ENCODE measurements at places on chromosomes 5 and 9. TPM values are rescaled to one million over a fixed set of nuclear protein-coding genes. Genes with fewer than 3 reads are reported as not detected.

The CTXN3 gene
- not detected for polyA plus RNA-seq

The OR1J2 gene
- polyA plus RNA-seq, result not detected

The GRHPR gene
- polyA plus RNA-seq, result 182 TPM

The PCDHA9 gene
- not detected for polyA plus RNA-seq

The ASB6 gene
- 28.9 TPM for polyA plus RNA-seq

The RANBP3L gene
- polyA plus RNA-seq, result not detected

The TSSK1B gene
- polyA plus RNA-seq, result 0.03 TPM

The LCP2 gene
- not detected for polyA plus RNA-seq

DNA sequence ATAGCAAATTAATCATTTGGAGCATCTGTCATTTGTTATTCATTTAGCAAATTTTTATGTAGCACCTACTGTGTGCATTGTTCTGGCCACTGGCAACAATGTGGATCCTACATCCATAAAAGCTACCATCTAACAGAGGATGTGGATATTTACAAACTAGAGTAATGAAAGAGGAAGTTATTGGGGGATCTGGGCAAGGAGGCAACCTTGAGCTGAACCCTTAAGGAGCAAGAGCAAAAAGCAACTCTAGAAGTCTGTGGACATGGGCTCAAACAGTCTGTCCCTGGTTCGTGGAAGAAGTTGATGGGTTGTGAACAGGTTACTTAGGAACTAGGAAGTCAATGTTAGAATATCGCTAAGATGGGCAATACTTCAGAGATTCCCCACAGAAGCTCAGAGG, 259.9 kb downstream of the SYK start:
- no peak for DNase-seq

DNA sequence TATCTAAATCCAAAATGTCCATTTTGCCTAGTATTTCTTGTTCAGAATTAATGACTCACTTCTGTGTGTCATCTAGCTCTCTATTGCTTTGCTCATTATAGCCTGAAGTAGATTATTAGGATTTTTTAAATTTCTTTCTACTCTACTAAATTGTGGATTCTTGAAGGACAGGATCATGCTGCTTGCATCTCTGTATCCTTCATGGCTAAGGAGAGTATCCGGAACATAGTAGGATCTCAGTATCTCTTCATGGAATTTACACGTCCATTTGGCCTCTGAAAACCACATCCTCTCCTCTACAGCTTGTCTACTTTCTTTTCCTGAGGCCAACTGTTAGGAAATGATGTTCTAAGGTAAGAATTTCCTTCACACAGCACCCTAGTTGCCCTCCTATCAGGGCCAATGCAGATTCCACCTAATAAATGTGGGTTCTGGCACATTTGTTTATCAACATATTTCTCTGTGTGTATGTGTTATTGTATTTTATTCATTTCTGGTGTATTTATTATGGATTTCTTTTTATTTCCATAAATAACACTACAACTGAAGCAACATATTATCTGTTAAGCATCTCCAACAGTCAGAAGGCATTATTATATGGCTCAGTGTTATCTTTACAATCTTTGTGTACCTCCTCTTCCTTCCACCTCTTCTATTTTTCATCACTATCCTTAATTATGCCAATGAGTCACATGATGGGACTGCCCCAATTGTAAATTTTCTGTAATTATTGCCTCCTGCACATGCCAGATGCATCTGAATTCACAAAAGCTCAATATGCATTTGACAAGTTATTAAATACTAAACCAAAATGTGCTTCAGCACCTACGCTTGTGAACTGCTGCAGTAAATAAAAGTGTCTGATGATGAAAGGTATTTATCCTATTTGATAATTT, 557.8 kb upstream of the TLE4 start:
- peak; percentile 38 for DNase-seq

DNA sequence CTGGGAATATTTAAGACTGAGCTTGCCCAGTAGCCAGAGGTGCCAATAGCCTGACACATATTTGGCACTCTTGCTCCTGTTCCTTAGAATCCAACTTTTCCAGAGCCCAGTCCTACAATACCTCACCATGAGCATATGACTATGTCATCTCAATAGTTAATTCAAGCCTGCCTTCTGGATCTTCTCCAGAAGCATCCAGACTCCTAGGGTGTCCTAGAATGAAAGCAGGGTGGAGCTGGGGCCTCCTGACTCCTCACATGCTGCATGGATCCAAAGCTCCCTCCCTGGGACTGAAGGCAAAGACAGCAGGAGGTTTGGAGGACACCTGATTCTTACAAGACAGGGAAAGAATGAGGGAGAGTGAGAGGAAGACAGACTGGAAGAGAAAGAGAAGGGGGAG, 37.9 kb downstream of the SH3TC2 start:
- no peak for DNase-seq

GRCh38 chr5:178201221-178201926, 3.0 kb upstream of the HNRNPAB start:
- DNase-seq, result peak; percentile 57

DNA sequence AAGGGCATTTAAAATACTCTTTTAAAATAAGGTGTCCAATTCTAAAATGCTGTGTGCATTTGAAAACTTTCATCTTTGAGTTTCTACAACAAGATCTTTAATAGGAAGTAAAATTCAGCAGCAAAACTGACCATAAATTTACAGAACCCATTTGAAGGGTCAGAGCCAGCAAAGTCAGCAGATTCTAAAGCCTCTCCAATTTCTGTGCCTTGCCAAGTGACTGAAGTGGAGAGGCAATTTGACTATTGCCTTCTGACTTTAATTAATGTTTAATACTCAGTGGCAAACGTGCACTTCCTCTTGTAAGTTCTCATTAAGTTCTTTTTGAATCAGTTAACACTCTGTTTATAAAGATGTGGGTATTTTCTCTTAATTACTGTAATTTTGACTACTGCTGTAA, 155.2 kb downstream of the BAAT start:
- DNase-seq, result no peak

DNA sequence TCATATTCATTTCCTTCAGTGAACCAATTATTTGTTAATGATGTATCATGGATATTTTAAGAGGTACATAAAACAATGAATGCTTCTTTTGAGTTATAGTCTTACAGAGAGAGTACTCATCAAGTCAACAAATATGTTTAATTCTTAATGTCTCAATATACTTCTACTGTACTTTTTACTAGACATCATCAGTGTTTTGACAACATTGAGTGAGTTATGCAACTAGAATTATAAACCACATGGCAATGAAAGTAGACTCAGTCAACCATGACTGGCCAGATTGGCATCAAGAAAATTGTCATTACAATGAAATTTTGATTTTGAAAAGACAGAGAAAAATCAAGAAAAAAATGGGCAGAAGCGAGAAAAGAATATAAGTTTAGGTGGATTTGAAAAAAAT, 1248.1 kb upstream of the CDH18 start:
- no peak for DNase-seq

DNA sequence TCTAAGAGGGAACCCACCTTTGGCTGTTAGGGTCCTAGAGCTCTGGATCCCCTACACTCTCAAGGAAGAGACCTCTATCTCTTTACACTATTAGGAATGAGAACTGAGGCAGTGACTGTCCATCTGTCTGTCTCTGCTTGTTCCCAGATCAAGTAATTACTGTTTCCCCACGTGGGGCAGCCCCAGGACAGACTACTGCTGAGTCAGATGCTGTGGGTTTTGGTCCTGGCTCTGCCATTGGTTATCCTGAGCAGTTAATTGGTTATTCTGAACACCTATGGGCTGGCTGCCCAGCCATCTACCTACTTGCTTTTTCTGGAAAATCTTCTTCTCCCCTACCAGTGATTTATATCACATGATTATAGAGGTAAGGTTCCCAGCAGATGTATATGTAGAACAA, 33.3 kb downstream of the FBXO10 start:
- no peak for DNase-seq

Data from IMR-90 (cell line).